Right ventricle myocardium inferior (tissue), 1 donor: ENCODE measurements at places on chromosomes 12 and 14.

DNA sequence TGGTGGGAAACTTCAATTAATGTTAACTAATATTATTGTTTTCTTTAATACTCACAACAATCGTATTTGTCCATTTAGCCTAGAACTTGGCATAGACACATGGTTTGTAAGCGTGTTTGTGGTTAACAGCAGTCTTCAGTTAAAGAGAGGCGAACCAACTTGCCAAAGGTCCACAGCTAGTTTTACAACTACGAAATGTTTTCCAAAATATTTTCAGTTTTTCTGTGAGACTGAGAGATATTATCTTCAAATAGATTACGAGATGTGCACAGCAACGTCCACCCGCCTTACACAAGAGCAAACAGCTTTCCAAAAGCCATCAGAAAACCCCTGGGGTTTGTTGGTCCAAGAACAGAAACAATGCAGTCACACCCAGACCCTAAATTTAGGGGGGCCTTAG, 58.6 kb upstream of the RASSF3 start:
- DNase-seq, result no peak

DNA sequence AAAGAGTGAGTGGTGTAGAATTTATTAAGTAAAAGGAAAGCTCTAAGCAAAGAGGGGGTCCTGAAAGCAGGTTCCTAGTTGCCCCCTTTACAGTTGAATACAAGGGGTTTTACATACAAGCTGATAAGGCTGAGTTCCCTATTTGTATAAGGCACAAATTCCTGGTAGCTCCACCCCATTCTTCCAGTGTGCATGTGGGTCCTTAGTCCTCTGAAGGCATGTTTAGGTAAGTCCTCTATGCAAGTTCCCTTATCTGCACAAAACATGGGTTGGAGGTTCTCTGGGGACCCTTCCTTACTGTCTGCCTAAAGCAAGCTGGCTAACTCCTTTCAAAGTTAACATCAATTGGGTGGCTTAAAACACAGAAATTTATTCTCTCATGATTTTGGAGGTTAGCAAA, 2.9 kb upstream of the FAR2 start:
- DNase-seq, result no peak

- no peak for DNase-seq
These were observed 1.5 kb downstream of the PRKCH start for GRCh38 chr14:61322799-61323290.

- DNase-seq, result no peak
These were observed 759.8 kb upstream of the MDGA2 start for GRCh38 chr14:48435221-48435620.
